ENCODE measurements at places on chromosomes 3 and 15.

GRCh38 chr15:65909831-65910230 lies 40.5 kb downstream of the RAB11A start:
- no peak for DNase-seq

GRCh38 chr3:36904641-36905040 lies 40.2 kb downstream of the TRANK1 start:
- DNase-seq: no peak

GRCh38 chr15:80870893-80871292 lies 91.7 kb downstream of the CEMIP start:
- no peak for DNase-seq

DNA sequence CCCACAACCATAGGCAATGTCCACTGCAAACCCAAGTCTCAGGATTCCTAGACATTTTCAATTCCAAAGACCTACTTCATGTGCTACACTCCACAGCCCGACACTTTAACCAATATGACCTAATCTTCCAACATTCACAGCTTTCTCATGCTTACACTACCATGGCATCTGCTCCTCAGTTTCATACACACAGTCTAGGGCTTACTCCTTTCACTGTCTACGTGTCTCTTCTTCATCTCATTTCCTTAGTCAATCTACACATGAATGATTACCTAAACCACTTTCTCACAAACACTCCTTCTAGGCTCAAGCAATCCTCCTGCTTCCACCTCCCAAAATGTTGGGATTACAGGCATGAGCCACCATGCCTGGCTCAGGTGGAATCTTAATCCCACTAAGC lies 106.3 kb downstream of the STAG1 start:
- no peak for DNase-seq

DNA sequence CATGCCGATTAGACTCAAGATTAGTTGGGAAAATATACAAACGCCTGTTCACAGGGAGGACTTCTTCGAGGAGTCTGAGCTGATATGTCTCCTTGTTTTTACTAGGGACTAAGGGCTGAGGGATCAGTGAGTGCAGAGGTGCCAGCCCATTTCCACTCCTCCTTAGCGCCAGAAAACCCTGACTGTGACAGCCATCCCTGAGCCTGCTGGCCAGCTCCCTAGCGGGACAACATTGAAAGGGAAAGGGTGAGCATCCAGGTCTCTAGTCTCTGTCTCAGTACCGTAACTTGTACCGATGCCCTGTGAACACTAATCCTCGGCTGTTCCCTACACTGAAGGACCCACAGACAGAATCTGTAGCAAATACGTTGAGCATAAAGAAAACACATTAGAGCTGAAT lies 243.4 kb downstream of the WNT5A start:
- no peak for DNase-seq

GRCh38 chr3:159852266-159852665 lies 136.4 kb upstream of the IL12A start:
- DNase-seq: no peak

GRCh38 chr3:179967622-179968021 lies 69.1 kb downstream of the PEX5L start:
- peak; percentile 8 for DNase-seq

GRCh38 chr3:124576565-124577493 lies 153.4 kb upstream of the UMPS start:
- DNase-seq: no peak

GRCh38 chr15:95470997-95471689 lies 859.4 kb upstream of the NR2F2 start:
- DNase-seq: no peak

- no peak for DNase-seq
Measured at GRCh38 chr15:88539441-88539840, 7.0 kb downstream of the DET1 start.

GRCh38 chr3:65963787-65964677 lies 74.7 kb downstream of the MAGI1 start:
- peak; percentile 87 for DNase-seq

DNA sequence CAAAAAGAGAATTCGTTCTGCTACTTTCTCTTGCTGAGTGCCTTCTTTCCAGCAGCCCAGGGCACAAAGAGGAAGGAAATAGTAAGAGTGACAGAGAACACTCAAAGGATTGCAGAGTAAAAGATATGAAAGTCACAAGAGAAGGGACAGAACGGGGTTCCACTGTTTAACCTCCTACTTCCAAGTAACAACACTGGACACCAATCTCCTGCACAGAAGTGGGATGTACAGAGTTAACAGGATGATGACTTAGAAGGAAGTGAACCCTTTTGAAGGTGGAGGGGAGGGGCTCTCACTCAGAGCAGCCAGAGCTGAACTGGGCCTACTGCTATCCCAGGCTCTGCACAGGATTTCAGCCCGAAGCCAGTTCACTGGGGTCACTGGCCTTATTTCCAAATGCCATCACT lies 130.1 kb upstream of the PRICKLE2 start:
- no peak for DNase-seq

DNA sequence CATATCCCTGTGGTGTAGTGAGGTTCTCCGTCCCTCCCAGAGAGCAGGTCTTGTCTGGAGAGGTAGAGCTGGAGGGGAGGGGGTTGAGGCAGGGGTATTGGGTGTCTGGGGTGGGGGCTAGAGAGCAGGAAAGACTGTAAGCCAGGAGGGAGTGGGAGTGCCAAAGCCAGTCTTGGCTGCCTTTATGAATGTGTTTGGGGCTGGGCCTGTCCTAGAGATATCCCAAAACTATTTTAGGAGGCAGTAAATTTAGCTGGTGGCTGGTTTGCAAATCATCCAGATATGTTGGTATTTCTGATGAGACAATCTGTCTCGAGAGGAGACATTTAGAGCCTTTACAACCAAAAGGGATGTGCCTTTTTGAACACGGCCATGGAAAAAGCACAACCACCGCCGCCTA lies 166.6 kb downstream of the TLE3 start:
- DNase-seq: no peak

DNA sequence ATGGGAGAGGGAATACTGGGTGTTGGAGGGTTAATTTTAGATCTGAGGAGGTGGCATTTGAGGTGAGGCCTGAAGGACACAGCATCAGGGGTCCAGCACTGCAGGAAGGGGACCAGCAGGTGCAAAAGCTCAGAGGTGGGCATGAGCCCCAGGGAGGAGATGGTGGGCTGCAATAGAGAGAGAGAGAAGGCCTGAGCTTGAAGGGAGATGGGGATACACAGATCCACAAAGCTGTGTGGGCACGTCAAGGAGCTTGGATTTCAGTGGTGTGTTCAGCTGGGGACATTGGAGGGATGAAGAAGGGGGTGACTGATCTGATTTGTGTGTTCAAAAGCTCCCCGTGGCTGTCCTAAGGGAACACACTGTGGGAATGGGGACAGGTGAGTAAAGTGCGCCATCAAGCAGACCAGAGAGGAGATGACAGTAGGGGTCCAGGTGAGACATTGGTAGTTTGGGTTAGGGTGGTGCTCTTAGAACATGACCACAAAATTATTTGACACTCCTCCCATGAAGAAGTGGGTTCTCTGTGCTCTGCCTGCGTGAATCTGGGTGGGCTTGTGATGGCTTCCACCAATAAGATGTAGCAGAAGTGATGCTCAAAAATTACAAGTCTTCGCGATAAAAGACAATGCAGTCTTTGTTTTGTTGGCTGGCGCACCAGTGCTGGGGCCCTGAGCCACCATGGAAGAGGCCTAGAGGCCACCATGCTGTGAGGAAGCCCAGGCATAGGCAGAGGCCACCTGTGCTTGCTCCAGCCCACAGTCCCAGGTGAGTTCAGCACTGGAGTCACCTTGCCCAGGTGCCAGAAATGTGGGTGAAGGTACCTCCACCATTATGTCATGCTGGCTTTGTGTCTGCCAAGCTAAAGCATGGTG lies 1.9 kb upstream of the WNT7A start:
- no peak for DNase-seq

DNA sequence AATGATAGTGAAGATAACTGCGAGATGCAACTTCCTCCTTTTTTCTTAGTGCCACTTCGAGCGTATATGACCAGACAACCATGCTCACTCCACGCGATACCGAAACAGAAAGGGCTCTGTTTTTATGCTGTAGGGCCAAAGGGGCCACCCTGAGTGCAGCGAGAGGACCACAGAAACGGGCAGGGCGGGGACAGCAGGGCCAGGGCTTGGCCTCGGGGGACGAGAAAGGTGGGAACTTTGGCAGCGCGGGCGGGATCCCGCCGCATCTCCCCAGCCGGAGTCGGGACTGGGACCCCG lies 483 bp downstream of the VPS13C start:
- no peak for DNase-seq

- peak; percentile 81 for DNase-seq
Measured at GRCh38 chr15:59104912-59105732, at the start of gene CCNB2. TSS of gene CCNB2 (plus strand) at chr15:59105146. CDS start at chr15:59105269, 123 bp downstream.

- peak; percentile 17 for DNase-seq
Measured at GRCh38 chr3:173913397-173913796, 515.9 kb downstream of the NLGN1 start.

GRCh38 chr15:67882487-67883233 lies 42.8 kb upstream of the RNU6-1 start:
- no peak for DNase-seq
